ENCODE measurements at places on chromosomes 1 and 21.
A peak's percentile ranks its signal among the peaks of the same experiment; 100 is the strongest.

DNA sequence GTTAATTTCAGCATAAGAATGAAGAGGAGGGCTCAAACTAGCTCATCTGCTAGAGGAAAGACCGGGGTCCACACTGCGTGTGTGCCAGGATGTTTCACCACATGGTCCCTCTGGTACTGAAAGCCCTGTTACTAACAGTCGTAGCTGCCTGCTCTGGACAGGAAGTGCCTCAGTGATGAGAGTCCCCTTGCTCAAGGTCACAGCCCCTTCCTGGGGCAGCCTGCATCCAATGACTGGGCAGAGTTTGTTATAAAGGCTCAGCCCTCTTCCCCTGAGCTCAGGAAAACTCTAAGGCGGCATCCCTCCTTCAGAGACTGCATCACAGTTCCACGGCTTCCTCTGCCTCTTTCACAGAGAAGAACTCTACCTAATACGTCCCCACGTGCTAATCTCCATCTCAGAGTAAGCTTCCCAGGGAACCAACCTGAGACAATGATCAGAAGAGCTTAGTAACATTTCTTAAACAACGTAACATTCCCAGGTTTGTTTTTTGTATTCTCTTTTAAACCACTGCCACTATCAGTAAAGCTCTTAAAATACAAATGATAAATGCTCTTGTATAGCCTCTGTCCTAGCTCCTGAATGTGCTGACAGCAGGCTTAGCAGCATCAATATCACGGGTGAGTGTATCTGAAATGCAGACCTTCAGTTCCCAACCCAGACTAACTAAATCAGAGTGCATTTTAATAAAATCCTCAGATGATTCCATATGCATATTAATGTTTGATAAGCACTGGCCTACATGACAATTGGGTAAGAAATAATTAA lies 38.0 kb upstream of the ATP1A1 start:
- peak; percentile 27 for DNase-seq

DNA sequence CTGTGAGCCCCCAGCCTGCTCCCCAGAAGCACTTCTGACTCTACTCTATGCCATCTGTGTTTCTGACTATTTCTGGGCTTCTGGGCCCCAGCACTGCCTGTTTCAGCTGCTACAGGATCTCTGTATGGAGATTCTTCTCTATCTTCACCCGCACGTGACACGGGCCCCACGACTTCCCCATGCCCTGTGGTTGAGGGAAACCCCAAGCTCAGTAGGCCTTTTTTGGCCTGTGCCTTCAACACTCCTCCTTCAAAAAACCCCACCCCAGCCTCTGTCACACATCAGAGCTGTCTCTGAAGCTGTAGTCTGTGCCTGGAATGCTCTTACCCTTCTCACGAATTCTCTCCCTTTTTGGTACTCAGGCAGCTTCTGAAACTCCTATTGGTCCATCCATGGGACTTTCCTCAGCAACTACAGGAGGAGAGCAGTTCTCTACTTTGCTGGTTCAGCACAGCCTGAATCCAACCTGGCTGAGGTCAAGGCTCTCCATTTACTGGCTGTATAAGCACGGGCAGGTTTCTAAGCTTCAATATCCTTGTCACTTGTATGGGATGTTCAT lies 2.0 kb upstream of the NID1 start:
- DNase-seq = no peak

DNA sequence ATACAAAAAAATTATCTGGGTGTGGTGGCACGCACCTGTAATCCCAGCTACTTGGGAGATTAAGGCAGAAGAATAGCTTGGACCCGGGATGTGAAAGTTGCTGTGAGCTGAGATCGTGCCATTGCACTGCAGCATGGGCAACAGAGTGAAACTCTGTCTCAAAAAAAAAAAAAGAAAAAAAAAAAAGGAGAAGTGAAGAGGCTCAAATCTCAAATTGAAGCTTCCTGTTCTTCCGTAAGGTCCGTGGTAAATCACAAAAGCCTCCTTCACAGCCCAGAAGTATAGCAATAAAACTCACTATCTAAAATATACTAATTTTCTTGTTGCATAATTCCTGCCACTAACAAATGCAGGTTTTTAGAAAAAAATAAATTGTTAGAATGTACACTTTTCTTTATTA lies 498.2 kb upstream of the BRINP3 start:
- DNase-seq = no peak

GRCh38 chr1:160400223-160400645 lies at the start of gene VANGL2:
Gene VANGL2 (plus strand): TSS chr1:160400564. CDS start chr1:160415838, 15,274 bp downstream.
- DNase-seq = peak; percentile 95

DNA sequence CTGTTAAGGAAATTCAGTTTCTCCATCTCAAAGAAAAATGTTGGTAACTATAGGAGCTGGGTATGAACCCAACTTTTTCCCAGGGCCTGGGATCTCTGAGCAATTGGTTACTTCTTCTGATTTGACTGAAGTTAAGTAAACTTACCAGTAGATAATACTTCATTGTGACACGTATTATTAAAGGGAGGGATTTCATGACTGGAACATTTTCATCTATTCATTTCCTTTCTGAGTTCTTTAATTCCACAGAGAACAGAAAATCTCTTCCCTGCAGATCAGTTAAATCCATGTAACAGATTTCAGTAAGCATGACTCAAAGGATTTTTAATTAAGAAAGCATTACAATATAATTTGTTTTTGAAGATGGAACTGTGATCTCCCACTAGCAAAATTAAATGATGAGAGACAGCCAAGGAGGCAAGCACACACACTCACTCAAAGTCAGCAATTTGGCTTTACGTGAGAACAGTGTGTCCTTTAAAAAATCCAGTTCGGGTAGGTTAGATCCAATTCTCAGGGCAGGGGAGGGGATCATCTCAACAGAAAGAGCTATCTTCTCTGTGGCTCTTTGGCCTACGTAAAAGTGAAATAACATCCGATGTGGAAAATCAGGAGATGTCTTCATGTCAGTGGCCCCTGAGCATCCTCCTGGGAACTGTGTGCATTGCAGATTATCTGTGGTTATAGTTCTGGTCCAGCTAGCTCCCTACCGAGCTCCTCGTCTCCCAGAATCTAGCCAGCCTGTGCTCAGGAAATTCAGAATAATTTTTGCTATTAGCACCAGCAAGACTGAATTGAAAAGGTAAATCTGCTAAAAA lies 10.8 kb upstream of the MYOC start:
- DNase-seq = no peak

DNA sequence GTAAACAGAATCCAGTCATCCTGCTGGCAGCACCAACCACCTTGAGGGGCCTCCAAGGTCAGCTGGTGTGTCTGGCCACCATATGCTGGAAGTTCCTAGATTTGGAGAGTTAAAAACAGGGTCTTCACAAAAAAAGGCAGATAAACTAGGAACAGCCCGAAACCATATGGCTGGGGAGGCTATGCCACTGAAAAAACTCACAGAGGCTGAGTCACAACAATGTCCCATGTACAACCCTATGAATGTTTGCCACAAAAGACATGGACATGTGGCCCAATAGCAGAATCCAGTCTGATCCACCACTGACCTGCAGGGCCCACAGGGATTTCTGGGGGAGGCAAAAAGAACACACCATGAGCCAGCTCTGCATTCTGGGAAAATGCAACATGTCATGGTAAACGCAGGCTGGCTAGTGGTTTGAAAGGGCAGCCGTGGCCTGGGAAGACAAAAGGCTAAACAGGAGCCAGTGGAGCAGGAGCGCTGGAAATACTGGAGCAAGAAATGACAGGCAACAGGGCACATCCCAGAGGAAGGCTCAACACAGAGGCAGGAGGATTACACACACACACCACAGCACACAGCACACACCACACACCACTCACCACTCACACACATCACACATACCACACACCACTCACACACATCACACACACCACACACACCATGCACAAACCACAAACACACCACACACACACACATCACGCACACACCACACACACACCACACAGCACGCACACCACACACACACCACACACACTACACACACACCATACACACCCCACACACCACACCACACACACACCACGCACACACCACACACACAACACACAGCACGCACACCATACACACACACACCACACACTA lies 55.4 kb downstream of the HSF2BP start:
- DNase-seq = peak; percentile 68

- DNase-seq = no peak
Observed at GRCh38 chr1:151222130-151222529, 23.8 kb downstream of the PIP5K1A start.

GRCh38 chr1:210446479-210446878 lies 117.8 kb downstream of the HHAT start:
- DNase-seq = no peak

DNA sequence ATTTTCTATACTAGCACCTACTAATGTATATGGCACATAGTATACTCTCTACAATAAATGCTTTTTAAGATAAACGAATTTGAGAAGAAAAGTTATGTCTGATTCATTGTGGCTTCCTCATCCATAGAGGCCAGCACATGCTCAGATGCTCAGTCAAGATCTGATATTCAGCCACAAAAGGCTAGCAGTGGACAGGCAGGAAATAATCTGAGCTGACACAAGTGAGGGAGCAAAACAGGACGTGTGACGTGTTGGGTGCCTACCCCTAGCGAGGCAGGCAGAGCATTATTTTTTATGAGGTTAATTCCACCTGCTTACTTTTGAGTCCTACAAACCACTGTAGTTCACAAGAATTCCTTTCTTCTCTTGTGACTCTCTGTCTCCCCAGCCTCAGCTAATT lies 550.9 kb downstream of the SMYD3 start:
- DNase-seq = no peak

- peak; percentile 77 for DNase-seq
Observed at GRCh38 chr1:53296117-53296749, 31.6 kb downstream of the LRP8 start.

GRCh38 chr1:236864996-236865817 lies 70.1 kb downstream of the MTR start:
- no peak for DNase-seq

DNA sequence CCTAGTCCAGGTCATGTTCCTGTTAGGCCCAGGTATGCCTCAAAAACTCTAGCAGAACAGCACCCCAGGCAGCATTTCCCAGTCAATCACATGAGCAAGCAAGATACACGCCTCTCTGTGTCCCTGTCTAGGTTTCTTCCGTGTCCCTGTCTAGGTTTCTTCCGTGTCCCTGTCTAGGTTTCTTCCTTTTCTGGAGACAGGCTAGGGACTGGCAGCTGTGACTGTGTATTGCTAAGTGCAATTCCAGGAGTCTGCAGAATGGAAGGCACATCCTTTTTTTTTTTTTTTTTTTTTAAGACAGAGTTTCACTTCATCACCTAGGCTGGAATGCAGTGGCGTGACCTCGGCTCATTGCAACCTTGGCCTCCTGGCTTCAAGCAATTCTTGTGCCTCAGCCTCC lies 77.6 kb downstream of the SETD4 start:
- no peak for DNase-seq

- no peak for DNase-seq
Observed at GRCh38 chr1:28195780-28196179, 19.3 kb upstream of the PTAFR start.

DNA sequence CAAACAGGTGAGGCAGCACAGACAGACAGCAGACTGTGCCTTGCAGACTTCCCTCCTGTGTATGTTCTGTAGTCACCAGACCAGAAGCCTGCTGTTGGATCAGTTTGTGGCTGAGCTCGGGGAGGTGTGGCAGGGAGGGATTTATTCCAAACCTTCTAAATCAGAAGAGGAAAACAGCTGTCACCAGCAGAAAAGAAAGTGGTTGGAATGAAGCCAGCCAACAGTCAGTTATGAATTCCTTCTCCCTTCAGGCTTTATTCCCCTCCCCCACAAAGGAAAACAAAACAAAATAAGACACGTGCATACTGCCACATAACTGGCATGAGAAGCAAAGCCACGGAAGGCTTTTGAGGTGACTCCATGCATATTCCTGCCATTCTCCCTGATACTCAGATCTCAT lies 19.0 kb upstream of the PIGV start:
- DNase-seq = no peak
